ENCODE measurements at places on chromosomes 2 and 18.

GRCh38 chr2:226911932-226912331 is 76.1 kb downstream of the RHBDD1 start:
- DNase-seq, result no peak

GRCh38 chr2:222912117-222912516 is 51.3 kb downstream of the ACSL3 start:
- DNase-seq, result no peak

DNA sequence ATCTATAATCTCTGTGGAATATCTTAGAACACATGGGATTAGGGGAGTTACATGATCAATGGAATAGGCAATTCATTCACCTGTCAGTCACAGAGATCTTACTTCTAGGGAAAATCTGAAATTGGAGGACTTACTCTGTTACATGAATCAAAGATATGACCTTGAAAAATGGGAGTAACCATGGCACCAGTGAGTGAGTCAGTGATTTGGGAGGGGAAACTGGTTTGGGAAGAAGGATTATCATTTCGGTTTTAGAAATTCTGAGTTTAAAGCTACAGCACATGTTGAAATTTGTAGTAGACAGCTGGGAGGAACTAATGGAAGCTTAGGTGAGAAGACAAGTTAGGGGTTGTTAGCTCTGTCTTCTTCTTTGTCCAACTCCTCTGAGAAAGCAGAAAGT is 153.7 kb downstream of the CAMKMT start:
- no peak for DNase-seq

- DNase-seq, result no peak
Observed at GRCh38 chr2:197258580-197258979, 52.0 kb downstream of the ANKRD44 start.
